EL (cell line): ENCODE measurements at places on chromosomes 6 and 20.

- no peak for DNase-seq
Observed at GRCh38 chr6:1182722-1183521, 129.0 kb upstream of the FOXQ1 start.

DNA sequence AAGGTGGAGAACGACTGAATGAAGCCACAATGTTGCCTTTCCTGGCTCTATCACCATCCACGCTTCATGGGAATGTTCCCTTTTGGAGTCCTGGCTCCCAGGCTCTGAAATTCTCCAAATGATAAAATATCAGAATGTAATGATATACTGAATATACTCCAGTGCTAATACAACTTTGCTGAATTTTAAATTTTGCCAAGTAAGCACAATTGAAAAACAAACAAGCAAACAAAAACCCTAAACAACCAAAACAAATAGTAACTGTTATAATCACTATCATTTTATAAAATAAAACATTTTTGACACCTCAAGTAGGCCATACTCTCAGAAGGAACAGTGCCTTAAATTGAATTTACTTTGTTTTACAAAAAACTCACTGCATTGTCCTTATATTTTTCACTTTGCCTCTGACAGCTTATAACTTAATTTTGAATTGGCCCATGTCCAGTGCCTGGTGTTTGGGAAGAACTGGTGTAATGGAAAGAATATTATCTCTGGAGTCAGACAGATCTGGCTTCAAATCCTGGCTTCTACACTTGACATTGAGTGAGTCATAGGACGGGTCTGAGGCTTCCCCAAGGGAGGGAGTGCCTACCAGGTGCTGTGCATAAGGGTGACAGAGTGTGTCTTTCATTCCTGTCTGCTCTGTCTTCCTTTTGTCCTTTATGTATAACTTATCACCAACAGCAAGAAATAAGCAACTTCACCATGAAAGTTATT, 698.3 kb downstream of the EPM2A start:
- DNase-seq = no peak

DNA sequence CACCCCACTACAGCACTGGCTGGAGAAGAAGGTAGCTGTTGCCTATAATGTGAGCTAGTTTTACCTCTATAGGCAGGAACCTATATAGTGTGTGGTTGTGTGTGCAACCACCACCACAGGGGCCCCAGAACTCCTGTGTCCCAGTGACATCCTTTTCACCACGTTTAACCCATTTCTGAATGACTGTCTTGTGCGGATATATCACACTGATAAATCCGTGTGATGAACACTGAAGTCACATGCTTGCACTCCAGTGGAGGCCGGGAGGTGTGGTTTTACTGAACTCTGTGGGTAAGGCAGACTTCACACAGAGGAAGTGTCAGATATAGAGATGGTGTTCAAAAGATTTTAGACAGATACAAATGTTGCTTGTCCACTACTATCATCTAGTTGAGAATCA, 32.5 kb downstream of the SDHAF4 start:
- no peak for DNase-seq

GRCh38 chr6:70847106-70848084, 109.5 kb downstream of the B3GAT2 start:
- DNase-seq = no peak

GRCh38 chr6:11679099-11679498, 99.5 kb downstream of the ADTRP start:
- no peak for DNase-seq

DNA sequence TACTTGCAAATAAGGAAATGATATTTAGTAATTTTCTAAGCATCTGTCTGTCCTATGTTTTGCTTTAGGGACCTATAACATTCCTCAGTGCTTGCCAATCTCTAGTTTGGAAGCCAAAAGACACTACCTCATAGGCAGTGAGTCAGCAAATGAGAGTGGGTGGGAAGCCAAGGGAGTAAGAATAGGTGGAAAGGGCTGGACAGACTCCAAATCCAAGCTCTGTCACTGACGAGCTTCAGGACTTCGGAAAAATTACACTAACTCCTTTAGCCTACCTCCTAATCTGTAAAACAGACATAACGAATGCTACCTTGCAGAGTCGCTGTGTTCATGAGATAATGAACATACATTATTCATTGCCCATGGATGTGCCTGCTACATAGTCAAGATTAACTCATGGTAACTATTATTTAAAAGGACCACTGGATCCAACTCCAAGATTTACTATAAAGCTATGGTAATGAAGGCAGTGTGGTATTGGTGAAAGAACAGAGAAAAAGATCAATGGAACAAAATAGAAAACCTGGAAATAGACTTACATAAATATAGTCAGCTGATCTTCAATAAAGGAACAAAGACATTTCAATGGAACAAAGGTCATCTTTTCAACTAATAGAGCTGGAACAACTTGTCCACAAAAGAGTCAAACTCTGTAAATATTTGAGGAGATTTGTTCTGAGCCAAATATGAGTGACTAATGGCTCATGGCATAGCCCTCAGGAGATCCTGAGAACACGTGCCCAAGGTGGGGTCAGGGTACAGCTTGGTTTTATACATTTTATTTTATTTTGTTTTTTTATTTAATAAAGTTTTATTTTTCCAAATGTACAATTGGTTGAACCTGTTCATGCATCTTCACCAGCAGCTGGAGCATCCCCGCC, 64.1 kb downstream of the FAM50B start:
- peak; percentile 99 for DNase-seq

DNA sequence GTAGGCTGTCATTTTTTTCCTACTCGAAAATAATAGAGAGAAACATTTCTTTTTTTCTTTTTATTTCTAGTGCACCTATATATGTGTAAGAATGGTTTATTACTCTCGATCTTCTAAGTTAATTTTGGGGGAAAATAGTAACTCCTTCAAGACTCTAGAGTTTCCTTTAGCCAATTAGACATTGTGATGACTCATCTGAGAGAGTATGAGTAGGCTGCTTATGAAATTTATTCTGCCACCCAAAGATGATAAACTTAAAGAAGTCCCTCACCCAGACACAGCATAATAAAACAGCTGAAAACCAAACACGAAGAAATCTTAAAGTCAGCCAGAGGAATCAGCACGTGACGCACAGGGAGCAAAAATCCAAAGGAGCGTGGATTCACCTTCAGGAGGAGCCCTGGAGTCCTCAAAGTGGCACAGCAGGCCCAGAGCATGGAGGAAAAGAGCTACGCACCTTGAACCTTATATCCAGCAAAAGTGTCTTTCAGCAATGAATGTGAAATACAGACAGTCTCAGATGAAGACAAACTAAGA, 81.9 kb downstream of the ERMARD start:
- DNase-seq = no peak

- DNase-seq = no peak
Observed at GRCh38 chr6:170102582-170103481, 188.0 kb downstream of the DLL1 start.

GRCh38 chr6:28940858-28941683, 17.3 kb upstream of the TRIM27 start:
- DNase-seq = peak; percentile 89

DNA sequence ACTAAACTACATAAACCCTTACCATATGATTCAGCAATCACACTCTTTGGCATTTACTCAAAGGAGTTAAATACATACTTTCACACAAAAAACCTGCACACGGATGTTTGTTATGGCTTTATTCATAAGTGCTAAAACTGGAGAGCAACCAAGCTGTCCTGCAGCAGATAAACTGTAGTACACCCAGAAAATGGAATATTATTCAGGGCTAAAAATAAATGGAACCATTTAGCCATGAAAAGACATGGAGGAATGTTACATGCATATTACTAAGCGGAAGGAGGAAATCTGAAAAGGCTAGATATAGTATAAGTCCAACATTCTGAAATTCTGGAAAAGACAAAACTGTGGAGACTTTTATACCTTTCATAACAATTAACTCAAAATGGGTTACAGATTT, 73.6 kb upstream of the PHACTR3 start:
- DNase-seq = no peak

GRCh38 chr6:1917626-1918371, 308.1 kb downstream of the FOXC1 start:
- DNase-seq = peak; percentile 96

DNA sequence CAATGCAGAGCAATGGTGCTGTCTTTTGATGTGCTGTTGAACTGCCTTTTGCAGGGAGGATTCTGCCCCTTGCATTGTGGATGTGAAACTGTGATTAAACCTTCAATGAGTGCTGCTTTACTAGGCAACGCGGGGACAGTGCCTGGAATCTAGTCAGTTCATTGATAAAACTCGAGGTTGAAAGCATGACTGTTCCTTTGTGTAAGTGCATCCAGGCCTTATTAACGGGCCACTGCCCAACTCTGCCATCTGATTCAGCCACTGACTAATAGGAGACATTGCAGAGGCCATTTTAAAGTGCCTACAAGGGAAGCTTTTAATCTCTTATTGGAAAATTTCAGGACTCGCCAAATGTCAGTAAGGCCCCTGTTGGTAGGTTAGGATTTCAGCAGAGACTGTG, 49.3 kb downstream of the SLC35F1 start:
- no peak for DNase-seq

GRCh38 chr6:79557673-79558467, 20.6 kb upstream of the LCA5 start:
- no peak for DNase-seq

GRCh38 chr20:63206878-63207277, 9.1 kb downstream of the YTHDF1 start:
- DNase-seq = peak; percentile 72

DNA sequence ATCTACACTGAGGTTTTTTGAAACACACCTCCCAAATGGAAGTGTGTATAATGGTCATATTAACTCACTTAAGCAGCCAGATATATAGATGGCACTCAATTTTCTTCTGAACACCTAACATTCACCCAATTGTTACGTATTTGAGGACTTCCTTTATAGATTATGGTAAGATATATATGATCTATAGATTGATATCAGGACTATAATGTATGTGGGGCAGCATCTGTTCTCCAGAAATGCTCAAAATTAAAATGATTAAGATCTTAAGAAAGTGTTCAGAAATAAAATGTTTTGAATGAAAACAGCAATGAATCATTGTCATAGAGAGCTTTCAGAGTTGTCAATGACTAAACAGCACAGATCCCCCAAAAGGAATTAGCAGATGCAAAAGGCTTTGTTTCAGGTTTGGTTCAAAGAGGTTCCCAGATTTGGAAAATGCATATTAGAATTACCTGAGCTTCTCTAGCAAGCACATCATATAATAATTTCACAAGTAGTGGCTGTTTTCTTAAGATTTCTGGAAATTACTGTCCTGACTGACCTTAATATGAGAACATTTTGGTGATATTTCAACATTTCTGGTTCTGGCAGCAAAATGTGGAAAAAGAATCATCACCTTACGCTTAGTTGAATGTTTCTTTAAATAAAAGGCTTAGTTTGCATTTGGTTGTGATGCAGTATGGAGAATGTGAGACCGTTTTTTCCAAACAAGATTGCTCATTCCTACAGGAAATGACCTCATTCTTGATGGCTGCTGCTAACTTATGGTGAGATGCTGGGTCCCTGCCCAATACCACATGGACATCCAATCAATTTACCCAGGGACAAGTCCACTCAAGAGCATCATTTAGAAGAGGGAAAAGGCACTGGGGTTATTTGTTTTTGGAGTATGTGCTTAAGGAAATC, 31.5 kb downstream of the TRAF3IP2 start:
- peak; percentile 93 for DNase-seq

- no peak for DNase-seq
Observed at GRCh38 chr6:6397842-6398241, 77.4 kb upstream of the F13A1 start.

GRCh38 chr20:63517376-63518309, 2.9 kb upstream of the PPDPF start:
- no peak for DNase-seq

- DNase-seq = no peak
Observed at GRCh38 chr20:59772373-59772705, 161.1 kb downstream of the SYCP2 start.

GRCh38 chr6:140537834-140538705, 1163.6 kb upstream of the CITED2 start:
- peak; percentile 99 for DNase-seq

- DNase-seq = no peak
Observed at GRCh38 chr6:123925842-123926399, 122.3 kb downstream of the NKAIN2 start.

DNA sequence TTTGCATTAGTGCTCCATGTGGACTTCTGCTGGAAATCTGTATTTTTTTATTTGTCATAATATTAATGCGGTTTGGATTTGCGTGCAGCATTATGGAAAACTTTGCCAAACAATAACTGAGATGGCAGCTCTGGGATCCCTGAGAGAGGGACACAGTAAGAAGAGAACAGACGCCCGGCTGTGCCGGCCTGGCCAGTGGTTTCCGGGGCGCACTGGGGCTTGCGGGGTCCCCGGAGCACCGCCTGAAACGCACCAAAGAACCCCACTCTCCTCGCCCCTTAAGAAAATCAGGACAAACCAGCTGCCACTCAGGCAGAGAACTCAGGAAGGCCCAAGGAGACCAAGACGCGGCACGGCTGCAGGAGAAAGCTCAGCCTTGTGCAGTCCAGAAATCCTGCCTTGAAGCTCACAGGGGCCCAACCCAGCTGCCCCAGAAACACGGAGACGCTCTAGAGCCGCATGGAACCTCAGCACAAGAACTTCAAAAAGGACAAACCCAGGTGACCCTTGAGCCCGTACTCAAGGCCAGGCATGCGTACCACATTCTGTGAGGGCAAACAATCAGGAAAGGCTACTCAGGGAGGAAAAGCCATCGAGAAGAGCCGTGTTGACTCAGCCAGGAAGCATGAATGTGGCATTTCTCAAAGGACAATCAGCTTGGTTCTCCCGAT, 226.5 kb upstream of the CDYL start:
- no peak for DNase-seq

GRCh38 chr6:124901084-124901483, 61.2 kb upstream of the RNF217 start:
- no peak for DNase-seq

DNA sequence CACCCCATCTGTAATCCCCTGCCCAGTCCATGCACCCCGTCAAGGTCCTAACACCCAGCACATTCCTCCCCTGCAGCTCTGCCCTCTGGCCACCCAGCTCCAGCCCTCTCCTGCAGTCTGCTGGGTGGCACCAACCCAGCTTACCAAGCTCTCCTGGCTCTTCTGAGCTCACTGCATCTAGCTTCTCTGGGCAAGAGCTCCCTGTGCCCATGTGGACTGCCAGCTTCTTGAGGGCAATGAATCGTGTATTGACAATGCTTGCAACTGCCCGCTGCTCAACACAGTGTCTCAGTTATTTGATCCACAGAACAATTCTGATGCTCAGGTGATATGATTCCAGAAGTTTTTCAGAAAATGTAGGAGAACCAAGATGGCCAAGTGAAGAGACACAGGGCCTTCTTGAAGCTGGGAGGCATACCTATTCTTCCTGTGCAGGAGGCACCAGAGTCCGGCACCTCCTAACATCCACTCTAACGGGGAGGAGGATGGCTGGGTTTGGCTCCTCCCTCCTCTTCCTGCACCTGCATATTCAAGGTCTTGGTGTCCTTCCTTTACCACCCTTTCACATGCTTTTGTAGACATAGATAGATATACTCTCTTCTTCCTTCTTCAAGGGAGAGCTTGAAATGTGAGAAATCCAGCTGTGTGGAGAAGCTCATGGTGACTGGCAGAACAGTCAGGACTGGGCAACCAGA, 85.6 kb downstream of the TRERF1 start:
- DNase-seq = no peak
